ENCODE measurements at places on chromosomes 13 and 19. TPM values are rescaled to one million over a fixed set of nuclear protein-coding genes. Genes with fewer than 3 reads are reported as not detected.
A peak's percentile ranks its signal among the peaks of the same experiment; 100 is the strongest.

DNA sequence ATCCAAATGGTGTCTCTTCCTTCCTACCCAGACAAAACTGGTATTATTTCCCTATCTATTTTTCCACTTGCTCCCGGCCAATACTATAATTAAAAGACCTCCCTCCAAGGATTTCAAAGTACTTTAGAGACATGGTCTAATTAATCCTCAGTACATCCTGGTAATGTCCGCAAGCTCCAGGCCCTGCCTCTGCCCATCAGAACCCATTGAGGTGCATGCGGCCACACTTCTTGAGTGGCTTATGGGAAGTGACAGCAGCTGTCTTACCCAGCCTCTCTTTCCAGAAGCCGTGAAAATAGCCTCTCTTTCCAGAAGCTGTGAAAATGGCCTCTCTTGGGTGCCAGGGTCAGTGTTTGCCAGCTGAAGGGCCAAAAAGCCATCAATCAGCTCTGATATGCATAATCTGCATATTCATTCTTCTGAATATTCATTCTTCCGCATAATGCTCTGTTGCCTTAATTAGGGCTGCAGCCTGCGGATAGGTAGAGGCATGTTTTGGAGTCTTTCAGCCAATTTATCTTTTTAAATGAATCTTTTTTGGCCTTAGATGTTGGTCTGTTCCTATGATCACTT lies 148.4 kb upstream of the TMTC4 start:
- DNase-seq, result no peak

DNA sequence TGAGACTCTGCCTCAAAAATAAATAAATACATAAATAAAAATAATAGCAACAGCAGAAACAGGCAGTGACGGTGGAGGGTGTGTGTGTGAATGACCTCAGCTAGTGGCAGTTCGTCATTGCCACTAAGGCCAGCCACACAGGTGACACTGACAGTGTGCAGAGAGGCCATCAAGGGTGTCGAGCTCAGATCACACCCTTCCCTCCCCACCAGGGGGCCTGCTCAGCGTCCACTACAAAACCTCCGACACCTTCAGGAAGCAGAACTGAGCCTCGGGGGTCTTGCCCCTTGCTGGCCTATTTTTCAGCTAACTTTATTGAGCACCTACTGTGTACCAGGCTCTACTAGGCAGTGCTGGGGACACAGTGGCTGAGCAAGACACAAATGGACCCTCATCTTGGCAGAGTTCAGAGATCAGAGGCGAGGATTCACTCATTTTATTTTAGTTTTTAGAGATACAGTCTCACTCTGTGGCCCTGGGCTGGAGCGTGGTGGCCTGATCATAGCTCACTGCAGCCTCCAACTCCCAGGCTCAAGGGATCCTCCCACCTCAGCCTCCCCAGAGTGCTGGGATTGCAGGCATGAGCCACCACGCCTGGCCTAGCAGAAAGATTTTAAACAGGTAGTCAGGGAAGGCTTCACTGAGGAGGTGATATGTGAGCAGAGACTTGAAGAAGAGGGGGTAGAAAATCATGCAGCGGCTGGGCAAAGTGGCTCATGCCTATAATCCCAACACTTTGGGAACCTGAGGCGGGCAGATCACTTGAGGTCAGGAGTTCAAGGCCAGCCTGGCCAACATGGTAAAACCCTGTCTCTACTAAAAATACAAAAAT lies 30.3 kb upstream of the SEMA6B start:
- DNase-seq, result peak; percentile 87

DNA sequence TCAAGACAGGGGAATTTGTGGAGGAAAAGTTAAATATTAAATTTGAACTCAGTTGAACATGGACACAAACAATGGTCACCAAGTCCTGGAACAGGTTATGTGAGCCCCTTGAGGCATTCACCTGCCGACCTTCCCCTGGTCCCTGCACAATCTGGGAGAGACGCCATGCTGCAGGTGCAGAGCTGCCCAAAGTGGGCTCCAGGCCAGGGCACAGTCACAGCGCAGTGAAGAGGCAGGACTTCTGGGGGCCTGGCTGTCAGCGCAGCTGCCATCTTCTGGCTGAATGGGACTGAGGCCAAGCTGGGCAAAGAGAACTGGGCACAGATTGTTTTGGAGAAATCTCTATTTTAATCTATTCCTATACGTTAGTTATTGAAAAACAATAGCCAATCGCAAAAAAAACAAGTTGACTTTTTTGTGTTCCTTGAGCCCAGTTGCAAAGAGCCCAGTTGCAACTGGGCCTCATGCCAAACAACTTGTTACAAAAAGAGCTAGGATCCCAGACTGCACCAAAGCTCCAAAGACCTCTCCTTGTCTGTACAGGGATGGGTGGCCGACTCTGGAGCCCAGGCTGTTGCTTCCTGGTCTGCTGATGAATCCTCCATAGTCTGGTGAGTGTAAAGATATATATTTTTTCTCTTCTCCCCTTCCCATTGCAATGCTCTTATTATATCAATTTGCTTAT lies 1.2 kb upstream of the ZNF626 start:
- DNase-seq, result no peak

DNA sequence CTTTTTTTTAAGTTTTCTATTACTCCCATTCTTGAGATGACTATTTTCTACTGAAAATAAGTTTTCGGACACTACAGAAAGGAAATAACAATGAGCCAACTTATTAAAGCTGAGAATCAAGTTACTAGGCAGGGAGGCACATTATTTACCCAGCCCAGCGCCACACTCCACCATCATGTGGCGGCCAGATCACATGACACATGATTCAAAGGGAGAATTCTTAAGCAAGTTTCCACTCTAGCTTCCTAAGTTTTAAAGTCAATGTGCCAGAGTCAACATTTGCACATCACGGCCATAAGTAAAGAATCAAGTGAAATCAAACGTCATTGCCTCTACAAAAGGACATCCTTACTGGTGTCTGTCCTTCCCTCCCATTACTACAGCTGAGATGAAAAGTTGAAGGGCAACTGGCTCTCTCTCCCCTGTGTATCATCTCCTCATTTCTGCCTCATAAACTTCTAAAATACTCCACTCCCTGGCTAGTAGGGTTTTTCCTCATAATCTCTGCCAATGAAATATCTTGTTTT lies 81.7 kb downstream of the KLF12 start:
- no peak for DNase-seq

GRCh38 chr13:73985783-73986182 lies 148.4 kb downstream of the KLF12 start:
- DNase-seq, result peak; percentile 14

- DNase-seq, result no peak
Observed at GRCh38 chr13:45179428-45179827, 21.4 kb downstream of the KCTD4 start.

- DNase-seq, result no peak
Observed at GRCh38 chr13:20993661-20994440, 67.5 kb downstream of the LATS2 start.

Gene ZNF805
- total RNA-seq, result 20.2 TPM

Gene PALM3
- total RNA-seq, result 0.30 TPM

Gene ZNF799
- 3.9 TPM for total RNA-seq

Gene CYP4F12
- total RNA-seq, result not detected

Gene SUGP1
- 76.0 TPM for total RNA-seq

Data from cardiac muscle cell (in vitro differentiated cells and primary cell).